Right ventricle myocardium superior (tissue), 1 donor: ENCODE measurements at places on chromosomes 12 and 14. TPM values are rescaled to one million over a fixed set of nuclear protein-coding genes. Genes with fewer than 3 reads are reported as not detected.

The EID3 gene
- total RNA-seq, result 1.2 TPM

The NOVA1 gene
- 2.4 TPM for total RNA-seq

The KRT83 gene
- not detected for total RNA-seq

The HNF1A gene
- not detected for total RNA-seq

The CCDC175 gene
- not detected for total RNA-seq

The ACSS3 gene
- 25.8 TPM for total RNA-seq

The CCND2 gene
- 206 TPM for total RNA-seq

DNA sequence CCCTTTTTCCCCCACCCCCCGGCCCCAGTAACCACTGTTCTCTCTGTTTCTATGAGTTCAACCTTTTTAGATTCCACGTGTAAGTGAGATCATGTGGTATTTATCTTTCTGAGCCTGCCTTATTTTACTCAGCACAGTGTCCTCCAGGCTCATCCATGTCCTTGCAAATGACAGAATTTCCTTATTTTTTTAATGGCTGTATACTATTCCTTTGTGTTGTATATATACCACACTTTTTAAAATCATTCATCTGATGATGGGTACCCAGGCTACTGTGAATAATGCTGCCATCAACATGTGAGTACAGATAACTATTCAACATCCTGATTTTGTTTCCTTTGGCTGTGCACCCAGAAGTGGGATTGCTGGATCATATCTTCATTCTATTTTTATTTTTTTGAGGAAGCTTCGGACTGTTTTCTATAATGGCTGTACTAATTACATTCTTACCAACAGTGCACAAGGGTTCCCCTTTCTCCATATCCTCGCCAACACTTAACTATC lies 54.7 kb downstream of the DDX51 start:
- no peak for DNase-seq

- DNase-seq, result no peak
Observed at GRCh38 chr12:122003651-122004611, 17.8 kb upstream of the BCL7A start.

DNA sequence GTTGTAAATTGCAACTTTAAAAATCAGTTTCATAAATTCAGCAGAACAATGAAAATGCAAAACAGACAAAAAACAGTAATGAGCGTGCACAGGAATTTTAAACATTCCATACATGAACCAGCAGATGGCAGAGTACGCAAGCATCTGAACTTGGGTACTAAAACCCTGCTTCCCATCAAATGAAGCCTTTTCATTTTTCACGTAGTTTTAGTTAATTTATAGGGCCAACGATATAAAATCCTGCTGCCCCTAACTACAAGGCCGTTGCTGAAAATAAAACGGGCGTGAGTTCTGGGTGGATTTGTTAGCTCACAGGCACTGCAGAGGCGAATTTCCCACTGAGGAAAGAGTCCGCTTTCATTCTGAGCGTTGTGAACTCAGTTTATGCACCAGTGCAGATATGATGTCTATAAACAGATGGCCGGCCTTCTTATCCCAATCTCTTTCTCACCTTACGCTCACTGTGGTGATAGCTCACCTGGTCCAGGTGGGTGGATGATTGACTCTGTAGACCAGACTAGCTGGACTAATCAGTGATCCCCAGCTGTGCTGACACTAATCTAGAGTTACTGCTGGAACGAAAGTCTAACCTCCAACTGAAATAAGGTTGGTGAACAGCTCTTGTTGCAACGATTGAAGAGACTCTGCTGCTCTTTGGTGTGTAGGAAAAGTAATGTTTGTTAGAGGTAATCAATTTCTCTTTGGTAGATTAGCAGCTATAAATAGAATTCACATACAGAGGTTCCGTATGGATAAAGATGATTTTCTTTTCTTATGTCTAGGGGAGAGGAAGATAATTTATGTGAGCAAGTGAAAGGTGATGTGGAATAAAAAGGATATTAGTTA lies 89.2 kb downstream of the PDZRN4 start:
- no peak for DNase-seq

DNA sequence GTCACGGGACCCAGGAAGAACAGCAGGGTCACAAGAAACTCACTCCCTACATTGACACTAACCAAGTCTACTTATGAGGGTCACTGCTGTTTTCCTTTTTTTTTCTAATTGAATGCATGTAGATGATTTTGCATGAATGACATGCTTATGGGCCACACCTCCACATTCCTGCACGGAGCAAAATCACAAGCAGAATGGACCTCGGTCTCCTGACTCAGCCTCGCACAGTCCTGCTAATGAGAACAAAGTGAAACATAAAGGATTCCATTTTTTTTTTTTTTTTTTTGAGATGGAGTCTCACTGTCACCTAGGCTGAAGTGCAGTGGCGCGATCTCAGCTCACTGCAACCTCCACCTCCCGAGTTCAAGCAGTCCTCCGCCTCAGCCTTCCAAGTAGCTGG lies 12.3 kb downstream of the SCARB1 start:
- DNase-seq, result no peak

DNA sequence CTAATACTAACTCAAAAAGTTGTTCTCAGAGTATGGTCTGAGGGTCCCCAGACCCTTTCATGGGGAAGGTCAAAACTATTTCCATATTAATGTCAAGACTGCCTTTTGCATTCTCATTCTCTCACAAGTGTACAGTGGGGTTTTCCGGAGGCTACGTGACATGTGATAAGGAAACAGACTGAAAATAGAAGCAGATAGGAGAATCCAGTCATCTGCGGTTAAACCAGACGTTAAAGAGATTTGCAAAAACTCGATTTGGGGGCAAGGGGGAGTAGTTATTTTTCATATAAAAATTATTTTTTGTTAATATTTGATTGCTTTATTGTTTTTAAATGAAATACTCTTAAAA lies 1.0 kb upstream of the NAP1L1 start:
- DNase-seq, result no peak

- no peak for DNase-seq
Observed at GRCh38 chr12:114425031-114425626, 19.2 kb upstream of the TBX5 start.

DNA sequence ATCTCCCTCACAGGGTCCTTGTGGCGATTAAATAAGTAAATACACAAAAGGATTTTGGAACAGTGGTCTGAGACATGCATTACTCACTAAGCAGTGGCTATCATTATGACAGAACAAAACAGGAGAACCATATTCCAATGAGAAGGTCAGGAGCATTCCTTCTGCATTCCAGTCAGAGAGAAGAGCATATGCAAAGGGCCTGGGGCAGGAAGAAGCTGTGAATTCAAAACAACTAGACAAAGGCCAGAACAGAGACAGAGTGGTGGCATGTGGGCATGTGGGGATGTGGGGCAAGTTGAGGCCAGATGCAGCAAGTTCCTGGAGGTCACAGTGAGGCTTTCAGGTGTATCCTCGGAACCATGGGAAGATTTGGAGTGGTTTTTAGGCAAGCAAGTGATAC lies 70.1 kb upstream of the VRK1 start:
- DNase-seq, result no peak

GRCh38 chr14:88323523-88324199 lies 592 bp upstream of the KCNK10 start:
- no peak for DNase-seq
